Effector CD4-positive, alpha-beta T cell (primary cell): ENCODE measurements at places on chromosomes 12 and 14.
A peak's percentile ranks its signal among the peaks of the same experiment; 100 is the strongest.

- DNase-seq: no peak
Measured at GRCh38 chr12:106682594-106683234, 91.8 kb upstream of the RIC8B start.

GRCh38 chr14:56649382-56649781 is 69.8 kb downstream of the TMEM260 start:
- DNase-seq: no peak

- no peak for DNase-seq
Measured at GRCh38 chr14:91778217-91778616, 46.3 kb upstream of the CATSPERB start.

DNA sequence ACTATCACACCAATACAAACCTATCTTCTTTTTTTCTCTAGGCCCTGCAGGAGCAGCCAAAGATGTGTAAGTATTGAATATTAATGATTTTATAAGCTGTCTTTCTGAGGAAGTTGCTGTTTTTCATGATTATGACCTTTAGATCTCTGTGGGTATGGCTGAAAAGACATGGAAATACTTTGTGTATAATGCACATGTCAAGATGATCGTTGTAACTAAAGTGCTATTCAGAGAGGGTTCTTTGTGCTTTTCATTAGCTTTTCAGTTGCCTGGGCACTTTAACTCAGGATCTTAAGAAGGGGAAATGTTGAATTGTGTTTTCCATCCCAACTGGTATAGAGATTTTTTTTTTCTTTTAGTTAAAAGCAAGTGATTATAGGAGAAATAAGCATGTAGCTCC is 18.1 kb downstream of the C12orf75 start:
- no peak for DNase-seq

GRCh38 chr12:40693207-40693821 is 1.1 kb downstream of the CNTN1 start:
- DNase-seq: no peak

GRCh38 chr12:108629151-108629550 is 4.5 kb downstream of the SELPLG start:
- no peak for DNase-seq

DNA sequence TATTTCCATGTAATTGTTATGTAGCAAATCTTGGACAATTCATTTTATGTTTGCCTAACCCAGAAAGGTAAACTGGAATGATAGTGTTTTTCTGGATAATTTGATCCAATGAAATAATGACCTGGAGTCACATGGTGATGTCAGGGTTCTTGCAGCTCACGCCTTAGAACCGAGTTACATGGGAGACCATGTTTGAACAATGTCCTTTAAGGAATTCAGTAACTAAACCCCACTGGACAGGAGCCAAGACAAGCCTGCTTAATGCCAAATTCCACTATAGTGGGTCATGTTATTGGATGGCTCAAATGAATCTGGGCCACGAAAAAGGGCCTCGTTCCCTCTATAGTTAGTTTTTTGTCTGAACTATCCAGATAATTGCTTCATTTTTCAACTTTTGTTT is 255.8 kb upstream of the HMGA2 start:
- no peak for DNase-seq

DNA sequence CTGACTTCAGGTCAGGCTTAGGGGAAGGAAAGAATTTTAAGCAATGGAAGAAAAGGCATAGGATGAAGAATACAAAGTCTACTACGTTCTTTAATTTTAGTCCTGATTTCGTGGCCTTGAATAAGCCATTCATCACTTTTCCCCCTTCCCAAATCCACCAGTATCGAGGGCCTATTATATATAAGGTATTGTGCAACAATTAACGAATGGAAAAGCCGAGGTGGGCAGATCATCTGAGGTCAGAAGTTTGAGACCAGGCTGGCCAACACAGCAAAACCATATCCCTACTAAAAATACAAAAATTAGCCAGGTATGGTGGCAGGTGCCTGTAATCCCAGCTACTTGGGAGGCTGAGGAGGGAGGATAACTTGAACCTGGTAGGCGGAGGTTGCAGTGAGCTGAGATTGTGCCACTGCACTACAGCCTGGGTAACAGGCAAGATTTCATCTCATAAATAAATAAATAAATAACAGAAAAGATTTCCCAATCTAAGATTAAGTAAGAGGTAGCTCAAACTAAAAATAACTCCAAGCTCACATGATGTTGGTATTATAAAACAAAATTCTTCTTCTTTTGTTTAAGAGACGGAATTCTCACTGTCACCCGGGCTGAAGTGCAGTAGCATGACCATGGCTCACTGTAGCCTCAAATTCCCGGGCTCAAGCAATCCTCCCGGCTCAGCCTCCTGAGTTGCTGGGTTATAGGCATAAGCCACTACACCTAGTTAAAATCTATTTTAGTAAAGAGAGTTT is 58.3 kb upstream of the NR2C1 start:
- no peak for DNase-seq

DNA sequence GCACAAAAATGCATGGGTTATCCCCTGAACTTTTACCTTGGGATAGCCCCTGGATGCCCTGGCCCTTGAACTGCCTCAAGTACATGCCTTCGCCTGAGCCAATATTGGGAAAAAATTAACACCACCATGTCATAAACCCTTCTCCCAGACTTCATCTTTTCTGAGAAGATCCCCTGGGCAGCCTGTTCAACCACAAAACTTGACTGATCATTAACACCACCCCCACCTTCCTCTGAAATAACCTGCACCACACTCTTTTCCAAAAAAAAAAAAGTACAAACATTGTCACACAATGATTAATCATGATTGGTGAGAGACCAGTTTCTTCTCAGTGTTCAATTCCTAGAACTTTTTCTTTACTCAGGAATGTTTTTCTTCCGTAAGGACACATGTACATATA is 217.9 kb downstream of the PAX9 start:
- DNase-seq: no peak

- no peak for DNase-seq
Measured at GRCh38 chr14:35252451-35252868, 39.7 kb upstream of the PSMA6 start.

DNA sequence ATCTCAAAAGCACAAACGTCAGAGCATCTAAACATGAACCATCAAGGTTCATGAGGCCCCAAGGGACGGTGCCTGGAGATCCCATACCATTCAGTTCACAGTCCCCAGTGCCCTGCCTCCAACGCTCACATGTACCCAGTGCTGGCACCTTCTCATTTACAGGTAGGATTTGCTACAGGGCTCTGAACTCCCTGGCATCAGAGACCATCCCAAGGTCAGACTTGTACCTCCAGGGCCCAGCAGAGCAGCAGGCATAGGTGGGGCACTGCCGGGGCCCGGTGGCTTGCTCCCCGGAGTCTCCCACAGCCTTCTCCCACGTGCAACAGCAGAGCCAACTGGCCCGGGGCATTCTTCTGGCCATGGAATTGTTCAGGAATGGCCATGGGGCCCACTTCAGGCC is 114.8 kb downstream of the BCL11B start:
- DNase-seq: no peak

GRCh38 chr12:70829070-70829469 is 91.5 kb downstream of the PTPRR start:
- no peak for DNase-seq

- DNase-seq: peak; percentile 23
Measured at GRCh38 chr12:8644345-8645248, 18.0 kb downstream of the MFAP5 start.

DNA sequence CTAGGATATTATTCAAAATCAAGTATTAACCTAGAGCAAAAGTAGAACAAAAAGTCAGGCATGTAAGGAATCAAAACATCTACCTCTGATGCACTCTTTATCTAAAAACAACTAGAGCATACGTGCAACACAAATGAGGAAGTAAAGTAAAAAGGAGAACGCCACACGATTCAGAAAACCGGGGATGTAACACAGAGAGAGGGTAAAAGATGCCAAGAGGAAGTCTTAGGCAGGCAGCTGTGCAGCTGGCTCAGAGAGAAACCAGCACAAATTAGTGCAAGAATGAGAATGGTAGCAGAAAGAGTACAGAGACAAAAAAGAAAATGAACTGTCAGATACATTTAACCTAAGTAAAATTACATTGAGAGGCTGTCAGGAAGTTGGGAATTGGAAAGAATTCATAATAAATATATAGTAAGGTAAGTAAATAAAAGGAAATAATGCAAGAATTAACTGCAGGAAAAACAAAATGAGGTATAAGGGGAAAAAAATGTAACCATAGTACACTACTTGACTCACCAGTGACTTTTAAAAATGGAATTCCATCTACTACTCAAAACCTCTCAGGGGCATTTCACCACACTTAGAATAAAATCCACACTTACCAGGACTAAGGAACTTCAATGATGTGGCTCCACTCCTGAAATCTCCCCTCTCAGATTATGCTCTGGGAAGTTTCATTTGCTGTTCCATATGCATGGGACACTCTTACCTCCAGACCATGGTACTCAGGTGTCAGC is 17.1 kb downstream of the BCAT1 start:
- no peak for DNase-seq

DNA sequence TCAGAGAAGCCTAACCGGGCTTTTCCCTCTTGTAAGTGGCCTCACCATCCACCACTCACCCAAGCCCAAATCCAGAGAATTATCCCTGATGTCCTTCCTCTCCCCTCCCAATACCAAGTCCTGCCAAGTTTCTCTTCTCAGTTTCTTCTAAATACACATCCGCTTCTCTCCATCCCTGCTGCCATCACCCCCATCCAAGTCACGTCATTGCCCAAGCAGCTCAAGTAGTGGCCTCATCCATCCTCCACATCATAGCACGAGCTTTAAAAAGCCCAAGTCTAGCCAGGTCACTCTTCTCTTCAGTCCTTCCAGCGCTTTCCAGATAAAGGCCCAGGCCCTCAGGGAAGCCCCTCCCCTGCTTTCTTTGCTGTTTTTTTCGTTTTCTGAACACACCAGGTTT is 25.4 kb downstream of the IL31 start:
- DNase-seq: no peak

- DNase-seq: no peak
Measured at GRCh38 chr12:24561882-24562770, 386.8 kb downstream of the BCAT1 start.

DNA sequence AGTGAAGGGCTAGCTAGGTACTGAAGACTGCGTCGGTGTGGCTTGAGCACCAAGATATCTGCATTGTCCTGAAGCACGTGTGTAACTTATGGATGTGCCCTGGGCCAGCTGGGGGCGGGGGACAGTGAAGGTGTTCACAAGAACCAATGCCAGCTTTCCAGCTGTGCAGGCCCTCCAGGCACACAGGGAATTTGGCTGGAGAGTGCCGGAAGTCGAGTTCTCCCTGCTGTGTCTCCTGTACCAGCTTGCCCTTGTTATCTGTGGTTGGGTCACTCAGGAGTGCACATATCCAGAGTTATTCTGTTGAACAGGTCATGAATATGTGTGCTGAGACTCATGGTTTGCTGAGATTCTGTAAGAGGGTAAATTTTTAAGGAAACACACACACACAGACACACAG is 75.9 kb upstream of the CRY1 start:
- DNase-seq: no peak
